CD4-positive, CD25-positive, alpha-beta regulatory T cell (primary cell): ENCODE measurements at places on chromosomes 1 and 21. TPM values are rescaled to one million over a fixed set of nuclear protein-coding genes. Genes with fewer than 3 reads are reported as not detected.

The HOOK1 gene
- 9.3 TPM for total RNA-seq

The GCSAML gene
- total RNA-seq, result 0.67 TPM

- DNase-seq, result peak; percentile 44
These were observed 760 bp upstream of the NPHP4 start for GRCh38 chr1:5992814-5993555.

- no peak for DNase-seq
These were observed 477.1 kb downstream of the LMO4 start for GRCh38 chr1:87805666-87806378.

The COL11A1 gene
- not detected for total RNA-seq

The NBPF6 gene
- total RNA-seq, result not detected

DNA sequence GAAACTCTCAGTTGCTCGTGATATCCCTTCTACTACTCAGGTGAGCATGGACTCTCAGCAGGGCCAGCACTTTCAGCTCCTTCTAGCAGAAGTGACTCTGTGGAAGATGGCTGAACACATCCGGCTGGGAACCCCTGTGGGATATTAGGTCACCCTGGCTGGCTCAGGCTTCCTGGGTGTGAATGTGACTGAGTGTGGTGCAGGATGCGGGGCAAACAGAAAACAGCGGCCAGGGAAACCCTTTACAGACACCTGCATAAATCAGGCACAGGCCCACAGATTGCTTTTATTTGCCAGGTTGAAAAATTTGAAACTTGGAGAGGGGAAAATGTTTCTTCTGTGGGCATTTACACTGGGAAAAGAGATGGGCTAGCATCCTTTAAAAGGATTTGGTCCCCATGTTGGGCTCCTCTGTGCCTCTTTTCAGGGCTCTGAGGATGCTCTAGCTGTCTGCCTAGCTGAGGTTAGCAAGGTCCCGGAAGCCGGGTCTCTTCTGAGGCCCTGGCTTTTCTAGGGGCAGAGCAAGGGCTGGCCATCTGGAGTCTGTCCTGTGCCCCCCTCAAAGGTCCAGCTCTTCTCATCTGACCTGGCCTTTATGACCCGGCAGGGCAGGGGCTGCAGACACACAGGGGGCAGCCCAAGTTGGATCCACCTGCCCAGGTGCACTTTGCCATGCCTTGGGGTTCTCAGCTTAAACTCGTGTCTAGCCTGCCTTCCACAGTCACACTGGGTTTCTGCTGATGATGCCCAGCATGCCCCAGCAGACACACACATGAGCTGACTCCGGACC lies 243.0 kb downstream of the SIPA1L2 start:
- no peak for DNase-seq

The SPRR2G gene
- not detected for total RNA-seq

The SLC25A34 gene
- 1.8 TPM for total RNA-seq

GRCh38 chr1:53678507-53678906 lies 60.5 kb downstream of the GLIS1 start:
- no peak for DNase-seq

The CYP4A22 gene
- not detected for total RNA-seq

GRCh38 chr1:97660431-97661105 lies 260.3 kb downstream of the DPYD start:
- DNase-seq, result no peak

GRCh38 chr1:65444128-65444640 lies 23.7 kb downstream of the LEPR start:
- no peak for DNase-seq

GRCh38 chr1:24263746-24264145 lies 55.4 kb upstream of the GRHL3 start:
- no peak for DNase-seq

GRCh38 chr1:51341876-51342496 lies 11.6 kb upstream of the TTC39A start:
- peak; percentile 23 for DNase-seq

The LRP8 gene
- total RNA-seq, result 23.7 TPM

The ADAM30 gene
- total RNA-seq, result not detected

DNA sequence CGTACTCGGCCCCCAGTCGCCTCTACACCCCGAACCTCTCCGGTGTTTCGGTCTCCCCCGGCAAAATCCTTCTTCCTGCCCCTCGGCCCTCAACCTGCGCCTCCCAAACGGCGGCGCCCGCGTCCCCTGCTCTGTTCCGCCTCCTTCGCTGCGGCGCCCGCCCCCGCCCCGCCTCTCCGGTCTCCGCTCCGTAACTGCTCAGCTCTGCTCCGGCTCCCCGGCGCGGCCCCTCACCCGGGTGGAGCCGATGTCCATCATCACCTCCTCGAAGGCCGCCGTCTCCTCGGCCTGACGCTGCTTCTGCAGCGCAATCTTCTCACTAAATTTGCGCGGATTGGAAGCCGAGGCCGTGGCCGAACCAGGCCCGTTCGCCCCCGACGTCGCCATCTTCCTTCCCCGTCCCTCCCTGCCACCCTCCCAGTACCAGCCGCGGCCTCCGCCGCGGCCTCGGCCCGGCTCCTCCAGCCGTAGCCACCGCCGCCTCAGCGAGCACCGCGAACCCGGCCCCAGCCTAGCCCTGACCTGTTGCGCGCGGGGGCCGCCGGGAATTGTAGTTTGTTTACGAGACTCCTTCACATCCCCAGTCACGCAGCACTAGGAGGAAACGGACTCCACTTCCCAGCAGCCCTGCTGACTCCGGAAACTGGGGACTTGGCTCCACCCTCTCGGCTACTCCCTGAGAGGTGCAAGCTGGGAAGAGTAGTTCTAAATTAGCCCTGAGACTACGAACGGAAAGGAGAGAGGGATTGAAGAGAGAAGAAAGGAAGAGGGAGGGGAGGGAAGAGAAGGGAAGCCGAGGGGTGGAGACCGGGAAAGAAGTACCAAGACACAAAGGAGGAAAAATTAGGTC lies at the start of gene CRTC2:
Gene CRTC2, minus strand, starts transcription at position 502 of the 850 bp plus-strand sequence. Its CDS starts 115 bp downstream, at position 387.
- DNase-seq, result peak; percentile 98
